ENCODE measurements at places on chromosomes 1 and 21. TPM values are rescaled to one million over a fixed set of nuclear protein-coding genes. Genes with fewer than 3 reads are reported as not detected.

The CELA2B gene
- total RNA-seq, result not detected

The AQP10 gene
- 0.19 TPM for total RNA-seq

The TESK2 gene
- 2.5 TPM for total RNA-seq

The PEX11B gene
- 23.7 TPM for total RNA-seq
